ENCODE measurements at places on chromosomes 5 and 9.
A peak's percentile ranks its signal among the peaks of the same experiment; 100 is the strongest.

- DNase-seq = no peak
These were observed 53.9 kb upstream of the PALM2AKAP2 start for GRCh38 chr9:109726119-109726518.

DNA sequence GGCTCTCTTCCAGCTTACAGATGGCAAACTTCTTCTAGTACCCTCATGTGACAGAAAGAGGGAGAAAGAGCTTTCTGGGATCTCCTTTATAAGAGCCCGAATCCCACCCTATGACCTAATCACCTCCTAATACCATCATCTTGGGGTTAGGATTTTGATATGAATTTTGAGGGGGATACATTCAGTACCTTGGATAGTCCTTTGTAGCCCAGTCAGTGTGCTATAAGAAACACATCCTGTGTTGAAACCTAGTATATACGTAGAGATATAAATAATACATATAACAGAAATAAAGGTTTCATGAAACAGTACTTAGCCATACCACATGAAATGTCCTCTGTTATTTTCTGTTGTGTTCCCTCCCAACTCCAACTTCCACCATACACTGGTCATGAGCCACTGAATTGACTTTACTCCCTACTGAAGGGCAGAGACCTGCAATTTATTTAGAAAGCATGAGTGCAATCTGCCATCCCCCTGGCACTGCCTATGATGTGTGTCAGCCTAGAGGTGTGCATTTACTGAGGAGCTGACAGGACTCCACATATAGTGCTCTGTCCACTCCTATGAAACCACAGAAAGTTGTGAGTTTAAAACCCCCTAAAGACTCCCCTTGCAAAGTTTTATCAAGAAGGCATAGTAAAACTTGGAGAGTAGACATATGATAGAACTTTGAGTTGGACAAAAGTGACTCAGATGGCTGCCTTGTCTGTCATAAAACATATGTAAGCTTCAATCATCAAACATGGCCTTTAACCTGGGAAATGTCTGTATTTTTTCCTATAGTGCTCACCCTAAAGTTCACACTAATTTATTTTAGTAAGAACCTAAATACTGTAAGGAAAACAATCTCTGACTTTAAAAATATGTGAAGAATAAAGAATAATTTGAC, 12.8 kb downstream of the PIP5K1B start:
- no peak for DNase-seq

GRCh38 chr5:58755397-58755796, 172.5 kb downstream of the RAB3C start:
- DNase-seq = no peak

- DNase-seq = no peak
These were observed 6.3 kb upstream of the KCNIP1 start for GRCh38 chr5:170497311-170498038.

GRCh38 chr9:6944093-6944551, 186.3 kb downstream of the KDM4C start:
- no peak for DNase-seq

DNA sequence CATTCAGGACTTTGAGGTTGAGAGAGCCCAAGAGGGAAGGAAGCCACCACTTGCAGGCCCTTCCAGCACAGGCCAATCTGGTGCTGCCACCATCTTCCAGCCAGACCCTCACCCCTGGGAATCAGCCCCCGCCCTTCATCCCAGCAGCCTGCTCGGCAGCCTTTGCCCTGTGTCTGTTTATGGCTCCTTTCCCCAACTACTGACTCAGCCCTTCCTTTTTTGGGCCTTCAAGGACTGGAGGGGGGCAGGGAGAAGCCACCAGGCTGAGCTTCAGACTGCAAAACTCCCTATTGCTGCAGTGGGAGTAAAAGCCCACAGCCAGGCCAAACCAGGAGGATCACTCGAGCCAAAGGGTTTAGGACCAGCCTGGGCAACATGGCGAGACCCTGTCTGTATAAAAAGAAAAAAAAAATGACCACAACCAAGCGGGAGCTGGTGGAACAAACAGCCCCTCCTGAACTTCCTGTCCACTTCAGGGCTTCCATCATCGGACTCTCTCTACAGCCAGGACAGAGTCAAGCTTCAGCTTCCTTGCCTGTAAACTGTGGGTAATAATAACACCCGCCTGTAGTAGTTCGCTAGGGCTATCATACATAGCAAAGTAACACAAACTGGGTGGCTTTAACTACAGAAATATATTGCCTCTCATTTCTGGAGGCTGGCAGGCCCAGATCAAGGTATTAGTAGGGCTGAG, 85.9 kb upstream of the IL17B start:
- no peak for DNase-seq

- DNase-seq = no peak
These were observed 210.6 kb downstream of the ATP10B start for GRCh38 chr5:160641405-160641804.

- no peak for DNase-seq
These were observed 354.0 kb downstream of the TLR4 start for GRCh38 chr9:118058227-118058626.

GRCh38 chr9:90167914-90168313, 474.7 kb downstream of the DIRAS2 start:
- DNase-seq = no peak

DNA sequence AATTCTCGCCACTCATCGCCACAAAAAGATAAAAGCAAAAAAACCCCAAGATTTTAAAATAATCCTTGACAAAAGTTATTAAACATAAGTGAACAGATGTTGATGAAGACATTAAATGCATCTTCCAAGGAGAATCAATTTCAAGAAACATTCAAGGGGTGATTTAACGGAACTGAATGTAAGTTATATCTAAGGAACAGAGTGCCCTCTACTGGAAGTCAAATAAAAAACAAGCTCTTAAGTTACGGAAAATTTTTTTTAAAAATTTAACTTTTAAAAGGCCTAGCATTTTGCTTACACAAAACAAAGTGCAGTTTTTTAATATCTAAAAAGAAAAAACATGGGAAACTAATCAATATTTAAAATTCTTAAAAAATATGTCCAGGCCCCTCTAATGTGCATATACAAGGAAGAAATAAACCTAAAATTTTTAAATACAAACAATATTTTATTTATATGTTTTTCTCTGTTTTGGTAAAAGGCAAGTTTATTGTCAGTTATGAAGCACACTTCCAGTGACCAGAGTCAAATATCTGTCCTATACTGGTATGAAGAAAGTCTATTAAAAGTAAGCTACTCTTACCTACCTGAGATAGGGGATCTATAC, 28.0 kb downstream of the TEX10 start:
- peak; percentile 34 for DNase-seq

DNA sequence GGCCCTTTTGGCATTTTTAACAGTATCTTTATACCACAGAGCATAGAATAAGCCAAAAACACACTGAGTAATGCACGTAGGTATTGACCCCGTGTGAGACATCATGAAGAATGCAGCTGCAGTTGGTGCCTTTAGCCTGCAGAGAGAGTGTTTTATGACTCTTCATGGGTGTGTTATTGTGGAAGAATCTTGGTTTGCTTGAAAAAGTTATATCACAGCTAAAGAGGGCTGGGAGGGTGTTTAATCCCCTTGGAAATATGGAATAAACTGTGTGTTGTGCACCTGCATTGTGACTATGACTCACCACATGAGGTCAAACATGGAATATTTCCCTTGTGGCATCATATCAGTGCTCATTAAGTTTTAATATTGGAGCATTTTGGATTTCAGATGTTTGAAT, 458.7 kb downstream of the CDH9 start:
- DNase-seq = no peak

- no peak for DNase-seq
These were observed 108.0 kb downstream of the DAPK1 start for GRCh38 chr9:87605676-87606075.

DNA sequence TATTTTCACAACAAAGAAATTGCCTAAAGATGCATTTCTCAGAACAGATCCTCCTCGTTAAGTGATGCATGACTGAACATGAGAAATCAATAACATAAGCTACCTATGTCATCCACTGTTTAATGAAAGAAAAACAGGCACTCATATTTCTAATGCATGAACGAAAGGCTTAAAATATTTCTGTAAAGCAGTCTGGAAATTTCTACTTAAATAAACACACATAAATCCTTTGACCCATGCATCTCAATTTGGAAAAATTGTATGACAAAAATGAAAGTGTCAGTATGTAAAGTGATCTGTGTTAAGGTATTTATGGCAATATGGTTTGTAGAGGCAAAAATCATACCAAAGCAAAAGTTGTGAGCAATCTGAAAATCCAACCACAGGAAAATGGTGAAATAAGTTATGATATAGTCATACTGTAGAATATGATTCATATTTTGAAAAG, 399.2 kb upstream of the GRAMD2B start:
- DNase-seq = no peak

DNA sequence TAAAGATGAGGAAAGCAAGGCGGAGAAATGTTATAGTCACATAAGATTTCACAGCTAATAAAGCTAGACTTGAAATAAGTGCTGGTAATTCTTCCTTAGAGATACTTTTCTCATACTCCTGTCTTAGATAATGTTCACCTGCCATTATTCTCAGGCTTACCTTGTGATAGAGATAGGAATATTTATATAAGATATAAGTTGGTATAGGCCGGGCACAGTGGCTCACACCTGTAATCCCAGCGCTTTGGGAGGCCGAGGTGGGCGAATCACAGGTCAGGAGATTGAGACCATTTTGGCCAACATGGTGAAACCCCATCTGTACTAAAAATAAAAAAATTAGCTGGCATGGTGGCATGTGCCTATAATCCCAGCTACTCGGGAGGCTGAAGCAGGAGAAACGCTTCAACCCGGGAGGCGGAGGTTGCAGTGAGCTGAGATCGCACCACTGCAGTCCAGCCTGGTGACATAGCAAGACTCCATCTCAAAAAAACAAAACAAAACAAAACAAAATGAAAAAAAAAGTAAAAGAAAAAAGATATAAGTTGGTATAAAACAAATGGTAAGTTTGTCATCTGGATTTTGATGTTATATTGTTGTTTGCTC, 1918.4 kb downstream of the MAT2B start:
- DNase-seq = no peak

- no peak for DNase-seq
These were observed 96.3 kb downstream of the CD180 start for GRCh38 chr5:67100301-67100700.

DNA sequence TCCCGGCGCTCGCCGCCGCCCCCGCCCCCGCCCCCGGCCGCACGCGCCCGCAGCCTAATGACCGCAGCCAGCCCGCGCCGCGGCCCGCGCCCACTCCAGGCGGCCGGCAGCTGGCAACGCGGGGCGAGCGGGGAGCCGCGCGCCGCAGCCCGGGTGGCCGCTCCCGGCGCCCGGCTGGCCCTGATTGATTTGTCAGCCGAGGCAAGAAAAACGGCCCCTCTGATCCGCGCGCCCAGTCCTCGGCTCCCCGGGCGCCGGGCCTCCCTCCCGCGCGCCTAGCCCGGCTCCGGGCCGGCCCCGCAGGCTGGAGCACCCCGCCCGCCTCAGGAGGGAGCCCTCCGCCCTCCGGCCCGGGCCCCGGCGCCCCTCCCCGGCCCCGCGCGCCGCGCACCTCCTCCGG, 11.9 kb upstream of the LHX2 start:
- no peak for DNase-seq

- DNase-seq = no peak
These were observed 10.2 kb downstream of the NIPSNAP3B start for GRCh38 chr9:104774132-104774531.

- no peak for DNase-seq
These were observed 29.6 kb upstream of the MLLT3 start for GRCh38 chr9:20651939-20652338.

DNA sequence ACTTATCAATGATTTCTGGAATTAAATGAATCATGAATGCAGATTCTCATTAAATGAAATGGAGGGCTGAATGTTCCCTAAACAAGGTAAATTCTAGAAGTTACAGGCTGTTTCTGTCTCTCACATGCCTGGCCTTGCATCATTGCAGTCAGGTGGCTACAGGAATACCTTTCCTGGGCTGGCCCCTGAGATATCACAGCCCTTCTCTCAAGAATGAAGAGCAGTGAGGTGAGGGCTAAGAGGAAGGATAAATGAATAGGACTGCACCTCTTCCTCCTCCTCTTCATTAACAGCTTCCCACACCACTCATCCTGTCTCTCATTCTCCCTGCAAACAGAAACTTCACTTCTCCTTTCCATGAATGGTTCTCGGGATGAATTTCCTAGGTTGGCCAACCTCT, 22.5 kb downstream of the ARHGEF28 start:
- no peak for DNase-seq

DNA sequence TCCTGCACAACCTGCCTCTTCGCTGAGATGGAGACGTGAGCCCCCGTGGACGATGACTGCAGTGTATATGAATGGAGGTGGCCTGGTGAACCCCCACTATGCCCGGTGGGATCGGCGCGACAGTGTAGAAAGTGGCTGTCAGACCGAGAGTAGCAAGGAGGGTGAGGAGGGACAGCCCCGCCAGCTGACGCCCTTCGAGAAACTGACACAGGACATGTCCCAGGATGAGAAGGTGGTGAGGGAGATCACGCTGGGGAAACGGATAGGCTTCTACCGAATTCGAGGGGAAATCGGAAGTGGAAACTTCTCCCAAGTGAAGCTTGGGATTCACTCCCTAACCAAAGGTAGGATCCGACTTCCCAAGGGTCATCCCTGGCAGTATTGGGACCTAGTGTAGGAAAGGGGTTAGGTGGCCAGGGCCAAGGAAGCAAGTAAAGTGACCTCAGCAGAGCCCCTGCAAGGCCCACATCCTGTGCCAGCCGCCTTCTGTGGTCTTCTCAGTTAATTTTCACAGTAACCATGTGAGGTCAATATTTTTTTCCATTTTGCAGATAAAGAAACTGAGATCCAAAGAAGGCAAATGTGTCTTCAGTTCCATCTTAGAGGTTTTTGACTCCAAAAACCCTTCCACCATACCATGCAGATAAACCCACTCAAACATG, 53.8 kb downstream of the NIM1K start:
- no peak for DNase-seq

DNA sequence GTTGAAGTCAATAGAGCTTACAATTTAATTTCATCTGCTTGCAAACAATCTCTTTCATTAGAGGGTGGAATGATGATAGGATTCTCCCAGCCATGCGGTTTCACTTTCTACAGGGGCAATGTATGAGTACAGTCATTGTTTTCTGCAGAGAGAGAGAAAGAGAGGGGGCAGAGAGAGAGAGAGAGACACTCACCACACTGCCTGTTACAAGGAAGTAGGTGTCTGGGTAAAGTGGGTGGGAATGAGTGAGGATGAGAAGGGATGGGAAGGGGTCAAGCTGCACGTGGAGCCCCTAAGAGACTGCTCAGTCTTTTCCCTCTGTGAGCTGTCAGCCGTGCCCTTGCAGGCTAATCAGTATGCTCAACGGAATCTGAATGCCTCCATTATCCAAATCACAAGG, 454.3 kb downstream of the KDM4C start:
- DNase-seq = no peak

DNA sequence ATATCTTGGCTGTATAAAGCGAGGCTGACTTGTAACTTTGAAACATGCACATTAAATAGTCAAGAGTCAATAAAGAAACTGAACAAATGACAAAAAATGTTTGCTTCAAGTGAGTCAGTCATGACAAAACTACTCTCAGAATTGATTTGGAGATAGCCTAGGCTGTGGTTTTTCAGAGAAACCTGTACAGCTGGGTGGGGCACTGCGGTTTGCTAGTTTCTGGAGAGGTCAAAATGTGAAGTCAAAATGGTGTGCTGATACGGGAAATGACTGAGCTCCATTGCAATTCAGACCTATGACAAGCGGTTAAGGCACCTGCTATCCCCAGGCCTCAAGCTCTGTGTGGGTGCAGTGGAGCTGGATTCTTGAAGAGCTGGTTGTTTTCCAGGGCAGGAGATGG, 10.3 kb upstream of the CD180 start:
- DNase-seq = no peak
